ENCODE measurements at places on chromosomes 7 and 10.

DNA sequence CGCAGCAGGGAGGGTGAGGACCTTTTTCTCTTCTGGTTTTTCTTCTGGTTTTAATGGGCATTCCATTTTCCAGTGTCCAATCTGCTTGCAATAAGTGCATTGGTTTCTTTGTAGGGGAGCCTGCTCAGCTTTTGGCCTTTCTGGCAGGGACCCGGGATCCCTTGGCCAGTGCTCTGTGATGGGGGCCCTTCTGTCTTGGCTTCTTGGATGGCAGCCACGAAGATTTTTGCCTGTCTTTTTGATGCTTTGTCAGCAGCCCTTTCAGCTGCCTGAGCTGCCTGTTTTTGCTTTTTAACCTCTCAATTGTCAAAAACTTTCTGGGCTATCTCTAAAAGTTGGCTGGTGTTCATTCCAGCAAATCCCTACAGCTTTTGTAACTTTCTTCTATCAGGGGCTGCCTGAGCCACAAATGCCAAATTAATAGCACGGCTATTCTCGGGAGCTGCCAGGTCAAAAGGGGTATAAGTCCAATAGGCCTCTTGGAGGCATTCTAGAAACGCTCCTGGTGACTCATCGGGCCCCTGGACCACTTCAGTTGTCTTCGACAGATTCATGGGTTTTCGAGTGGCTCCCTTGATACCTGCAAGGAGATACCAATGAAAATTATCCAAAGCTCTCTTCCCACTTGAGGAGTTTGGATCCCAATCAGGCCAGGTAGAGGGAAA lies 179.9 kb upstream of the MBL2 start:
- no peak for DNase-seq

DNA sequence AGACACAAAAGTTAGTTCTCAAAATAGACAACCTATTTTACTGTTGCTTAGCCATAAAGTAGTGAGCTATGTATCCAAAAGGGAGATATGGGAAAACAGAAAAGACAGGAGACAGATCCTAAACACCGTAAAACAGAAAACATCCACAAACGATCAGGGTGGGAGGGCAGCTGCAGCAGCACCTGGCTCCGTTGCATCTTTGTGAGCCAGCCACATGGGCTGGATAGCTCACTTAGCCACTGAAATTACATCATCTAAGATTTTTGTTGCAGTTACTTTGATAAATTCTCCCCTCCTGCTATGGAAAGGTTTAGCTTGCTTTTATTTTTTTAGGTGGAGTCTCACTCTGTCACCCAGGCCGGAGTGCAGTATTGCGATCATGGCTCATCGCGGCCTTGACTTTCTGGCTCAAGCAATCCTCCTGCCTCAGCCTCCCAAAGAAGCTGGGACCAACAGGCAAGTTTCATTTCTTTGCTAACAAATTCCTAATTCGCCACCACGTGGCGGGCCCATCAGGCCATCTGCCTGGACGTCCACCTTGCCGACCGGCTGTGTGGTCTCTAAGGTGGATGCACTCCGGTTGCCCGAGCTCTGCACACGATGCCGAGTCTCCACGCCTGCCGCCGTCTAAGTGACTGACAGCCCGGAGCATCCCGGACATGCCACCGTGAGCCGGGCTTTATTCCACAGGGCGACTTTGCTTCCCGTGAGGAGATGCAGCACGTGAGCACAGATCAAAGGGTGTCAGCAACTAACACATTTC lies 159.8 kb downstream of the DIP2C start:
- no peak for DNase-seq

DNA sequence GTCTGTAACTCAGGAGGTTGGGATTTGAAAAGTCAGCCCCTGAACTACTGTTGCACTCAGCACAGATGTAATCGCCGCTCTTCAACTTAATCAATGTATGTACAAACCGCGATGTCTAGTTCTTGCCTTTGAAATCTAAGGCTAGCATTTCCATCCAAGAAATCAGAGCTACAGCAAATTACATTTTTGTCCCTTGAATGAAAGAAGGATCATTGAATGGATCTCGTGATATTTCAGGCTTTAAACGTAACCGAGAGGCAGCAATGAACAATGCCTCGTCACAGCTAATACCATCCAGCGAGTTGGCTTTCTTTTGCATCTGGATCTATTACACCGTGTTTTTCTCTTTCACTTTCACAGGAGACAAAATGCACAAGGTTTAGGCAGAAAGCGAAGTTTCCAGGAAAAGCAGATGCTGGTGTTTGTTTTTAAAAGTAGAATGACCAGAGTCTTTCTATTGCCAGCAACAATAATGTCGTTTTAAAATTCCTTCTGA lies 5.5 kb downstream of the SKIDA1 start:
- no peak for DNase-seq

- DNase-seq = no peak
Measured at GRCh38 chr7:118202061-118202460, 18.1 kb downstream of the LSM8 start.

- no peak for DNase-seq
Measured at GRCh38 chr7:30848121-30848855, 63.4 kb upstream of the AQP1 start.

- DNase-seq = no peak
Measured at GRCh38 chr7:107966711-107967110, 36.2 kb downstream of the LAMB1 start.

DNA sequence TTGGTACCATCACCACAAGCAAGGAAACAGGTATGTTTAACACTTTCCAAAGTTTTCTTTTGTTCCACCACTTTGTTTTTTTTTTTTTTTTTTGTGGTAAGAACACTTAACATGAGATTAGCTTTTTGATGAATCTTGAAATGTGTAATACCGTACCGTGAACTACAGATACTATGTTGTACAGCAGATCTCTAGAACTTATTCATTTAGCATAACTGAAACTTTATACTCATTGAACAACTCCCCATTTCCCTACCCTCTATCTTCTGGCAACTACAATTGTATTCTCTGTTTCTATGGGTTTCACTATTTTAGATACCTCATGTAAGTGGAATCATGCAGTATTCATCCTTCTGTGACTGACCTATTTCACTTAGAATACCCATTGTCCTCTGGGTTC lies 162.7 kb upstream of the ITGB1 start:
- no peak for DNase-seq

- no peak for DNase-seq
Measured at GRCh38 chr7:28957064-28957750, 923 bp downstream of the TRIL start.

DNA sequence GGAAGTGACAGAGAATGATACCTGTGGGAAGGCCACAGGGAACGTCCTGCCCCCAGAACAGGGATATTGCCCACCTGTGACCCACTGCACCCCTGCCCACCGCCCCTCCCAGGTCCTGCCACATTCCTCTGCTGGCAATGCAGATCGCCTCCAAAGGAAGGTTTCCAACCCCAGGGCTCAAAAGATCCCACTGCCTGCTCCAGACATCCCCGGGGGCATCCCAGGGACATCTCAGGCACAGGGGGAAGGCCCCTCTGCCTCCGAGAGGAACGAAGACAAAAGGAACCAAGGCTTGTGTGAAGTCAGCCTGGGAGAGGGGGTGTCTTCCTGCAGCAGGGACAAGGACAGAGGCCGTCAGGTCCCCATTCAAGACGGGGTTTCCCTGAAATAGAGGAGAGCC lies 28.5 kb downstream of the NUDT1 start:
- DNase-seq = no peak

- DNase-seq = no peak
Measured at GRCh38 chr7:145915679-145916078, 200.9 kb upstream of the CNTNAP2 start.
